ENCODE measurements at places on chromosomes 6 and 20.

DNA sequence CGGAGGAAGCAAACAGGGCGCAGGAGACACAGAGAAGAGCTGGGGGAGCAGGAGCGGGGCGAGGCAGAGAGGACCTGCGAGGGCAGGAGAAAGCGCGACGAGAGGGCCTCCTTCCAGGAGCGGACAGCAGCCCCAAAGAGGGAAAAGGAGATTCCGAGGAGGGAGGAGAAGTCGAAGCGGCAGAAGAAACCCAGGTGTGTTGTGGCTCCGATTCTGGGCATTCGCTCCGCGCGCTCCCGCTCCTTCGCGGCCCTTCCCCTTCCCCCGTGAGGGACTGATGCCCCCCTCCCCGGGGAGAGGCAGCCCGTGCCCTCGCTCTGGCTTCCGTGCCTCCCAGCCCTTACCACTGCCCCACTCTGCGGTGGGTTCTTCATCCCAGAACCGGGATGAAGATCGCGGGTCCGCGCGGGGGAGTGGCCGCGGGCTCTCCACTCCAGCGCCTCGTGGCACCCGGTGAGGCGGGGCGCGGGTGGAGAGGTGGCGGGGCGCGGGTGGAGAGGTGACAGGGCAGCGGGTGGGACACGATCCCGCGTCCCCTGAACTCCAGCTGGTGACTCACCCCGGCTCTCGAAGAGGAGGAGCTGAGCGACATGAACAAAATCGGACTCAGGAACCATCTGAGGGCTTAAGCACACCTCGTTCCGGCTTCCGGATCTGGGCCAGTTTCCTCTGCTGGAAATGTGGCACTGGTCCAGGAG, 22.4 kb downstream of the TMC2 start:
- no peak for DNase-seq

DNA sequence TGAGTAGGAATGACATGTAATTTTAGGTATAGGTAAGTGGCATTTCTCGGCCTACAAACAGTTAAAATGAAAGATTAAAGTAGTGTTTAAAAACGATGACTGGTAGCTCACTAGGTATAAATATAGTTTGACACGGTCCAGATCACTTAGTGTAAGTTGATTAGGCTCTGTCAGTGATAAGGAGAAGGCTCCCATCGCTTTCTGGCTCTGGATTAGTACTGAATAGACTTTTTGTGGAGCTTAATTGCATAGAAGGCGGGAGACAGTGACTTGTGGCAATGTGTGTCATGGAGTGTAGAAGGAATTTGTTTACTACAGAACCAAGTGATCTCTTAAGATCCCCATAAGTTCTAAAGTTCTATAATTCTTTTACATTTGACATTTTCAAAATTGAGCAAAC, 6.7 kb downstream of the PYGB start:
- DNase-seq, result no peak

GRCh38 chr6:29705389-29706231, 17.6 kb upstream of the HLA-F start:
- no peak for DNase-seq

DNA sequence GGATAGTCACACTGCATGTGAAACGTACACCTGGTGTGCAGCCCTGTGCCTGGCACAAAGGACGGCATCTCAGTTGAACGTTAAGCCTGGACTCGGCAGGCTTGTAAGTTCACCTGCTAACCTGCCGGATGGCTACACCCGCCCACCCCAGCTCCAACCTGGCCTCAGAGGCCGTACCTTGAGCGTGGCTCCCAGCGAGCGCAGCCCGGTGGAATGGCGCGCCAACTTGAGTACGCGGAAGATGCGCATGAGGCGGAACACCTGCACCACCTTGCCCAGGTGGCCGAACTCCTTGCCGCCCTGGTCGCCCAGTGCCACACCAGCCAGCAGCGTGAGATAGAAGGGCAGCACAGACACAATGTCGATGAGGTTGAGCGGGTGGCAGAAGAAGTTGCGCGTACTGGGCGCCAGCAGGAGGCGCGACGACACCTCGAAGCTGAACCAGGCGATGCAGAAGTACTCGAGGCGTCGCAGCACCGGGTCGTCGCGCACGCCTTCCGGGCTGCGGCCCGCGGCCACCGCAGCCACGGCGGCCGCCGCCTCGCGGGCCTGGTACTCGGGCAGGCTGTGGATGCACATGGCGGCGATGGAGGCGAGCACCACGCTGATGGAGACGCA, 3.3 kb downstream of the KCNS1 start:
- DNase-seq, result no peak

- peak; percentile 59 for DNase-seq
Measured at GRCh38 chr20:23105193-23105592, 19.1 kb upstream of the CD93 start.

Data from NCI-H2029 treated with DMSO at 0.1 percent for 48 hours (cell line).